ENCODE measurements at places on chromosomes 6 and 20.

DNA sequence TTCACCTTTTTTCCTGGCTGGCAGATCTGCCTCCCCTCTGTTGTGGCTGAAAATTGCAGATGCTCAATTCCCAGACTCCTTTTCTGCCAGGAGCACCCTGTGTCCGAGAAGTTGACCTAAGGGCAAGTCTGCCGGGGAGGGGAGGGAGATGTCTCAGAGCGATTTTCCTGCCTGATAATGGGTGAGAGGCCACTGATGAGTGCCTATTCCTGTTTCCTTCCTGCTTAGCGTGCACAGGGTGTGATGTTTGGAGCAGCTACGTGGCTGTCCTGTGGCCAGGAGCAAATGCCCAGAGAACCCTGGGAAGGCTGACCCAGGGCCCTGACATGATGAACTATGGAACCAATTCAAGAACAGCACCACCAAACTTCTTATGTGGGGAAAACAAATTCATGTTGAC lies 22.5 kb downstream of the SOX4 start:
- DNase-seq = no peak

GRCh38 chr20:52410182-52410647 lies 218.6 kb upstream of the ZFP64 start:
- peak; percentile 90 for DNase-seq

- peak; percentile 67 for DNase-seq
Measured at GRCh38 chr20:2873747-2874041, 413 bp downstream of the PTPRA start.

DNA sequence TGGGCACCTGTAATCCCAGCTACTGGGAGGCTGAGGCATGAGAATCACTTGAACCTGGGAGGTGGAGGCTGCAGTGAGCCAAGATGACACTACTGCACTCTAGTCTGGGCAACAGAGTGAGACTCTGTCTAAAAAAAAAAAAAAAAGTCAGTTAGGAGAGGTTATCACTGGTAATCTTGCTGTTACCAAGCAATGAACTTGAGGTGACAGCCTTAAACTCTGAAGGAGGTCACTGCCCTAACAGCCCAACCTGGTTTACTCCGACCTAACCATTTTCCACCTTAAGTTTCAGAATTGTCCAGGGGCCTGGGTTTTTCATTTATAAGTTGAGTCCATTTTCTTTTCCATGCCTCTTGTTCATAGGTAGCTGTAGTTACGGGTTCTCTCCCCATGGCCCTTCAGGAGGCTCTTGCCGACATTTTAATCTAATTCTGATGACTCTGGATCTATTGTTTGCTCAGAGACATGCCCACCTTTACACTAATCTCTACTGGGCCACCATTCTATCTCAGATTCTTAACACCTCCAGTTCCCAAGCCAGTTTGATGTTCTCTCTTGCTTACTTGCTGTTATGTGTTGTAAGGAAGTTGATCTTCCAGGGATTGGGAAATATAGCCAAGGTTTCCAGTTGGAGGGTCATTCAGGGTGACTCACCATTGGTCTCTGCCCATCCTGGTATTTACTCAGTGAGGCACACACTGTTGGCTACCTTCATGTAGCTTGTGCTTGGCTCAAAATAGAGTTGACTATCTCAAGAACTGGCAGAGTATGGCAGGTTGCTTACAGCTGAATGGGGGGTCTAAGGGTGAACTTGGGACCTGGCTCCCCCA lies 29.1 kb downstream of the SHLD1 start:
- DNase-seq = no peak

- no peak for DNase-seq
Measured at GRCh38 chr6:7687145-7688111, 38.5 kb upstream of the BMP6 start.

DNA sequence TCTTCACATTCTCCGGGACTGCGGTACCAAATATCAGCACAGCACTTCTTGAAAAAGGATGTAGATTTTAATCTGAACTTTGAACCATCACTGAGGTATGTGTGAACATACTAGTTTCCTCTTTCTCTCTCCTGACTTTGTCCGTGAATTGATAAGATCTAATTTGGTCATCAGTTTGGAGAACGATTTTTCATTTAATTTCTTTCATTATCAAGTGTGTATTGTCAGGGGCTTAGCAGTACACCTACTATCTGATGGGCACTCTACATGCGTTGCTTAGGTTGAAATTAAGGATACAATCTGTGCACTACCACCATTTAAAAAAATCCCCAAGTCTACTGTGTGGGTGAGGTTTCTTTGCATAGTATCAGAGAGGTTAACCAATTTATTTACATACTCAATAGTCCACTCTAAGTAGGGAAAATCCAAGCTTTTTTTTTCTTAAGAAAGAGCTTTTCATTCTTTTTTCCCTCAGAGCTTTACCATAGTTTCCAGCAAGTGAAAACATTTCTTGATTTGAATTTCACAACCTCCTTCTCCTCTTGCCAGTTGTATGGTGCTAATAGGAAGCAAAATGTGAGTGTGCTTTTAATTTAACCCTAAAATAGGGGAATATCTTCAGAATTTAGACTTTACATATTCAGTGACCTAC lies 105.4 kb upstream of the ESR1 start:
- DNase-seq = no peak

- DNase-seq = no peak
Measured at GRCh38 chr6:428047-428603, 36.6 kb downstream of the IRF4 start.

DNA sequence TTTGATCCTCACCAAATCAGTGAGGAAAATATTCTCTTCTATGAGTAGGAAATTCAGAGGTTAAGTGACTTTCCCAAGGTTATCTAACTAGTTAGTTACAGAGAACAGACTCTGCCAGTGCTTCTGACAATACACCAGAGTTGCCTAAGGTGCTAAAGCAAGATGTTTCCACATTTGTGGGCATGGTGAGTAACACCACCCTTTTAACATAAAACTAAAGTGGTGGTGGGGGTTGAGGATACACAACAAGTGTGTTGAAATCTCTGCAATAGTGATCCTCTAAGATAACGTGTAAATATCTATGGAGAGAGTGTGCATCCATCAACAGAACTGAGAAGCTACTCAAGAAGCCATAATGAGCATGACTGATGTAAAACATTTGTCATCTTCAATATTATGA lies 11.7 kb downstream of the VNN2 start:
- no peak for DNase-seq

DNA sequence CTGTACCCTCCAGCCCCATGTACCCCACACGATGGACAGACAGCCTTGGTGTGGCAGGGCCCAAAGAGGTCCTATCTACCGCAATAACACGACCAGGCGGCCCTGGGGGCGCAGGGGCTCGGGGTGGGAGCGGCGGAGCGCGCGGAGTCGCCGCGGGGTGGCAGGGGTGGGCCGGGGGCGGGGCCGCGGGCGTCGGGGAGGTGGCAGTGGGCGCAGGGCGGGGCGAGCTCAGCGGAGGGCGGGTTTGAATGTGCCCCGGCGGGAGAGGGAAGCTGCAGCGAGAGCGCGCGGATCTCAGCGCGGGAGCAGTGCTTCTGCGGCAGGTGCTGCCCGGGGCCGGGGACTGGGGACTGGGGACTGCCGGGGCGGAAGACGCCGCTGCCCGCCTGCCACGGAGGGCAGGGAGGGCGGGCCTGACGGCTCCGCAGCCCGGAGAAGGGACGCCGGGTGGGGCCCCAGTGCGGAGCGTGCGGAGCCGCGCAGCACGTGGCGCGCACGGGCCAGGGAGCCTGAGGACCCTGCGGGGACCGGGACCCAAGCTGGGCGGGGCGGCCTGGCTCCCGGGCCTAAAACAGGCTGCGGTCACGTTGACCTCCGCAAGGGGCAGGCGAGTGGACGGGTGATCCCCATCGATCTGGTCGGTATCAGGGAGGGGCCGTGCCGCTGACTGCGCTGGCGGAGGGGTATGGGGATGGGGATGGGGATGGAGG lies at the start of gene SLC29A1:
SLC29A1 (plus strand) TSS at position 277 of the 710 bp plus-strand sequence. CDS start 3,719 bp downstream, outside the sequence.
- DNase-seq = peak; percentile 87

GRCh38 chr6:65707126-65707826 lies at the start of gene EYS:
Gene EYS, minus strand, starts transcription at chr6:65707226. Its CDS starts 211,816 bp downstream, at chr6:65495410.
- no peak for DNase-seq

- no peak for DNase-seq
Measured at GRCh38 chr6:33443619-33444504, 10.5 kb upstream of the ZBTB9 start.

- DNase-seq = no peak
Measured at GRCh38 chr6:133590814-133591213, 298.1 kb upstream of the TCF21 start.

- DNase-seq = no peak
Measured at GRCh38 chr6:97040355-97040860, 115.9 kb downstream of the KLHL32 start.

- no peak for DNase-seq
Measured at GRCh38 chr6:73028124-73028766, 197.1 kb downstream of the KHDC1L start.

- no peak for DNase-seq
Measured at GRCh38 chr6:1188199-1188598, 123.7 kb upstream of the FOXQ1 start.

DNA sequence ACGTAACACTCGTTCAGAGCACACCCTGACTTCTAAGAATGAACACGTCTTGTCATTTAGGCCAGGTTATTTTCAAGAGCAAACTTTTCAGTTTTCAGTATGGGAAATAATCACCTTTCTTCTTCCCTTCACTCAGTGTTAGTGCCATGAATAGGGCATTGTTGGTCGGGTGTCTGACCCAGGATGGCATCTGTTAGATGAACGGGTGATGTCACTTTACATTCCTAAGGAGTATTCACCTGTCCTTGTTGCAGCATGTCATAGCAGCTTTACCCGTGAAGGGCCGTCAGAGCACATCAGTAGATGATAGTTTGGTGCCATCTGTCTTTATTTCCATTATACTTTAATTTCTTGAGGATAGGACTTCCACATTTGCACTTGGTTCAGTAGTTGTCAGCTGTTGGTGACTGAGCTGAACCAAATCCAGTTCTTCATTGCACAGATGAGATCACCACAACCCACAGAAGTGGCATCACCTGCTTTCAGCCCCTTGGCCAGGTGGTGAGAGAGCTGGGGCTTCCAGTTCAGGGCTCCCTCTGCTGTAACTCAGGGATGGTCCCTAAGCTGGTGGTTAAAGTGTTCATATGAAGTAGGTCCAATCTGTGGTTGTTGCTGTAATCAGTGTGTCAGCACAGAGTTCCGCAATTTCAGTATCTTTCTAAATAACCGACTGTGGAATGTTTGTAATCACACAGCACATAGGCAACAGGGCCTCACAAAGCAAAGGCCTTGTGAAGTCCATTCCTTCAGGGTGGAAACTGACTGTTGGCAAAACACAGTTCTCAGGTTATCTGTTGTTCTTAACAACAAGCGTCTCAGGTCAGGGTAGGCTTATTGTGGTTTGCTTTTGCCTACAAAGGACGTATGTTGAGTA lies 68.2 kb downstream of the FAM120B start:
- DNase-seq = no peak

DNA sequence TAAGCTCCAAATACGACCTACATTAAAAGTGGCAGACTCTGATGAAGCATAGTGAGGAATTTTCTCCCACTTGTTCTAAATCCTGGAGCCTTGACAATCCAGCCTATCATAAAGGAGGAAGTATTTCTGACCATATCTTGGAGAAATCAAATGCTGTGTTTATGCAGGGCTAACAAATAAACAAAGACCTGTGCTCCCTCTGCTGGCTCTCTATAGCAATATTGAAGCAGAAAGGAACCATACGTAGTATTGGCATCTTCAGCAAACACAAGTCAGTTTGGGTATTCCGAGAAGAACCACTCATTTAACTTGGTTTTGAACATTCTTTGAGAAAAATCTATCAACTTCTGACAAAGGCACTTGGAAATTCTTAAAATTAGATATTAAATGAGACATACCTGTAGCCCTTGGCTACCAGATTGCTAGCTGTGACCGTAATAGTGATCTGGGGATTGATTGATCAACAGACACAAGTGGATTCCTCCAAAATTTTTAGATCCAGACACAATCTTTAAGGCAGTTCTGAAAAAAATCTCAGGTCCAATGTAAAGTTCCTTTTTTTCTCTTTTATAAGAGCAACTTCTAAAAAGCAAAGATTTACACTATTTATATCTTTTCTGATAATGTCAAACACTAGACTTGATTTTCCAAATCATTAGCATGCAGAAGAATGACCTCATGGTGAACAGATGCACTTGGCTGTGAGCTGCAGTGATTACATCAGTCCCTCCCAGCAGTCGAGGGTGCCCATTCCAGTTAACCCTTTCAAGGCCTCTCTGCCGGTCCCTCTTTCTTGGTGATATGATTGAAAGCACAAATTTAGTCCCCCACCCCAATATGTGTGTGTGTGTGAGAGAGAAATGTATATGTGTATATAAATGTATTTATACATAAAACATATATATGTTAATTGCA lies 40.2 kb downstream of the INSM1 start:
- no peak for DNase-seq

GRCh38 chr6:25384967-25385366 lies 105.8 kb downstream of the CARMIL1 start:
- DNase-seq = no peak

GRCh38 chr20:14142964-14143627 lies 147.8 kb downstream of the MACROD2 start:
- no peak for DNase-seq

- no peak for DNase-seq
Measured at GRCh38 chr6:16527691-16528090, 233.6 kb downstream of the ATXN1 start.

DNA sequence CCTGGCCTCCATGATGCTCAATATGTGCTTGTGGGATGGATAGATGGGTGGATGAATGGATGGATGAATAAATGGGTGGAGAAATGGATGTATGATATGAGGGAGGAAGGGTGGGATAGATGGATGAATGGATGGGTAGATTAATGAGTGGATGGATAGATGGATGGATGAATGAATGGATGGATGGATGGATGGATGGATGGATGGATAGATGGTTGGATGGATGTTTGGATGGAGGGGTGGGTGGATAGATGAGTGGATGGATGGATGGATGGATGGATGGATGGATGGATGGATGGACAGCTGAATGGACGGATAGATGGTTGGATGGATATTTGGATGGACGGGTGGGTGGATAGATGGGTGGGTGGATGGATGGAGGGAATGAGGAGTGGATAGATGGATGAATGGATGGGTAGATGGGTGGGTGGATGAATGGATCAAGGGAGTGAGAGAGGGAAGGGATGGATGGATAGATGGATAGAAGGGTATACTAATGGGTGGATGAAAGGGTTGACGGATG lies 139.4 kb downstream of the CEBPB start:
- no peak for DNase-seq

DNA sequence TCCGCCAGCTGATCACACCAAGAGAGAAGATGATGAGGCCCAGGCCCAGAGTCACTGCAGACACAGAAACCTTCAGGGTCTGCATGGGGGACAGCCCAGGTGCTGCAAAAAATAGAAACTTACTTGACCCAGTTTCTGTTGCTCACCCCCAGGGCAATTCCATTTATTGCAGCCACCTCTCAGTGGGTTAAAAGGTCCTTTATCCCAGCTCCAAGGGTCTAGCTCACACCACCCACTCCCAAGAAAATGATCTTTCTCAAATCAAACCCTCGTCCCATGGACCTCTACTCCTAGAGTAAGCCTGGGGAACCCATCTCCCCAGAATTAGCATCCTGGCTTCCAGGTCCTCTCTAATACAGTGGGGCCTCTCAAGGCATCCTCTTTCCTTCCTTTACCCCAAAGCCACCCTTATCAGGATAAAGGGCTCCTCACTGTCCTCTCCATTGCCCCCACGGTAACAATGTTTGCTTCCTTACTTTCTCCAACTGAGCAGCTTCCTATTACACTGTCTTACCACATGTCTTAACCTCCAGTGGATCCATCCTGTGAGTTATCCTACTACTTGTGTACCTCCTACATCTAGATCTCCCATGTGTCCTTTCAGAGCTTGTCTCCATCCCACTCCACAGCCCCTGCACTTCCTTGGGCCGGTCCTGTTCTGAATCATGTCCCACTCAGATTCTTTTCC lies 5.1 kb downstream of the HLA-DMB start:
- no peak for DNase-seq

GRCh38 chr6:111220383-111221031 lies 133.2 kb downstream of the SLC16A10 start:
- no peak for DNase-seq
